ENCODE measurements at places on chromosomes 7 and 10. TPM values are rescaled to one million over a fixed set of nuclear protein-coding genes. Genes with fewer than 3 reads are reported as not detected.

MUC3A gene
- not detected for total RNA-seq

GRM8 gene
- total RNA-seq = 26.0 TPM

KEL gene
- 10.5 TPM for total RNA-seq

TPST1 gene
- 37.8 TPM for total RNA-seq

NPSR1 gene
- 0.59 TPM for total RNA-seq

VPS37D gene
- total RNA-seq = 17.7 TPM

SEC61G gene
- total RNA-seq = 42.2 TPM

Measured in dorsolateral prefrontal cortex (tissue), 122 donors.